Activated CD4-positive, alpha-beta T cell treated with anti-CD3 and anti-CD28 coated beads, Interleukin-2, amount 50 U/mL, for 16 hours (primary cell): ENCODE measurements at places on chromosomes 1 and 21.
A peak's percentile ranks its signal among the peaks of the same experiment; 100 is the strongest.

- DNase-seq, result no peak
These were observed 4.4 kb downstream of the LYPD8 start for GRCh38 chr1:248751142-248751541.

DNA sequence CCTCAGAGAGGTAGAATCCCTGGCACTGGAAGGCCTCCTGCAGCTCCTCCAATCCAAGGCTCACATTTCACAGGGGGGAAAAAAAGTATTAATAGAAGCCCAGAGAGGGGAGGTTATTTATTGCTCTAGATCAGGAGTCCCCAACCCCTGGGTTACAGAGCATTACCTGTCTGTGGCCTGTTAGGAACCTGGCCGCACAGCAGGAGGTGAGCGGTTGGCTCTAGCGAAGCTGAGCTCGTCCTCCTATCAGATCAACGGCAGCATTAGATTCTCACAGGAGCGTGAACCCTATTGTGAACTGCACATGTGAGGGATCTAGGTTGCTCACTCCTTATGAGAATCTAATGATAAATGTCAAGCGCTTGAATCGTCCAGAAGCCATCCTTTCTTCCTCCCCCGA, 46.8 kb upstream of the RCC2 start:
- DNase-seq, result no peak

GRCh38 chr21:42247716-42248115, 28.8 kb downstream of the ABCG1 start:
- DNase-seq, result no peak

DNA sequence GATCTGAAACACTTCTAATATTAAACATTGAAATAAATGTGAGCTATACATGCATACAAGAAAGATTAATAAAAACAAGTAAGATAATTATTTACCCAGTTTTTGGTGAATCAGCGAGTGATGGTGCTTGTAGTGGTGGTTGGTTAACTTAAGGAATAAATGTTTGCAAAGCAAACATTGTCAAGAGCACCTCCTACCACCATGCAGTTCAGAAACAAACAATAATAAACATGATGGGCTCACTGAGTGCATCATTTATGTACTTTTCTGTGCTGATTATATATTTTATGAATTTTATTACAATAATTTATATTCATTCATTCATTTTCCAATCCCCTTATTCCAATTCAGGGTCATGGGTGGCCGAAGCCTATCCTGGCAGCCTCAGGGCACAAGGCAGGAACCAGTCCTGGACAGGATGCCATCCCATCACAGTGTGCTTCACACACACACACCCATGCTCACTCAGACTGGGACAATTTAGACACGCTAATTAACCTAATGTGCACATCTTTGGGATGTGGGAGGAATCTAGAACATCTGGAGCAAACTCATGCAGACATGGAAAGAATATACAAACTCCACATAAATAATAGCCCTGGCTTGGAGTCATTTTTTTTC, 57.8 kb downstream of the ZMYM4 start:
- DNase-seq, result no peak

DNA sequence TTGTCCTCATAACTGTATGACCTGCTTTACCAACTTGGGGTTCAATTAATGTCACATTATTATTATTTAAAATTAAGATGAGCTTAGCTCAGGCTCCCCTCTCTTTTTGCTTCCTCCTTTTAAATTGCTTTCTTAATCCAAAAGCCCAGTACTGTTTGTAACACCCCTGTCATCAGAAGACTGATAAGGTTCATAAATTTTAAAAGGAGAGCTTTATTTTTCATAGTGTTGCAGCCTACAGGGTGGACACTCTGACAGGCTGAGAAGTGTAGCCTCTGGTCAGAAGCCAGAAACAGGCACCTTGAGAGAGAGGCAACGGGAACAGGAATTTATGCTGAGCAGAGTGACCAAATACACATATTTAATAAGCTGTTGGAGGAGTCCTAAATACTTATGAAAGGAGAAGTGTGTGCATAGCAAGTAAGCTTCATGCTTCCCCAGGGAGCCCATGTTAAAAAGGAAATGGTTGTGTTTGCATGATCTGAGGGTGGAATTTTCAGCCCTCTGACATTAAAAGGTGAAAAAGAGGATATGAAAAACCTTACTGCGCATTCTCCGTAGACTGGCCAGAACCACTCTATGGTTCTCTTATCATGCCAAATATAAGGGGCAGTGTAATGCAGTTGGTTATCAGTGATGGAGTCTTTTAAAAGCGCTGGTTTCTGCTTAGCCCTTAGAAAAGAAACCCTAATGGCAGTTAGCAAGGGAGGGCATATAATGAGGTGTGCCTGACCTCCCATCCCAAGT, 30.5 kb upstream of the FGGY start:
- DNase-seq, result no peak

DNA sequence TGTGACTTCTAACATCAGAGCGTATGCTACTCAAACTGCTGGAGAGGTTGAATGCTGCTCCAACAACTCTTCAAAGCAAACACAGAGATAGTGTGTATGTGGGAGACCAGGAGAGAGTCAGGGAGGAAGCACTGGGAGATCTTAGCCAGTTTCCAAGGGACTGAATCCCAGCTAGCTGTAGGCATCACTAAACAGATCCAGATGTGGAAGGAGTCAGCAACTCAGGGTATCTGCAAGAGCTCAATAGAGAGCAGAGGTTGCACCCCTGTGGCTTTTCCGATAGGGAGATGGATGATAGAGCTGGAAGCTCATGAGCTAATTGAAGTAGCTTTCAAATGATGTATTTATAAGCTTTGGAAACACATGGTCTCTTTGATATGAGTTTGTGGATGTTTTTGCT, 168.9 kb upstream of the HOOK1 start:
- DNase-seq, result no peak

GRCh38 chr1:19372136-19372514, 60.0 kb downstream of the SLC66A1 start:
- DNase-seq, result no peak

- DNase-seq, result no peak
These were observed 4.4 kb upstream of the PHTF1 start for GRCh38 chr1:113763661-113764060.

GRCh38 chr1:45035631-45036301, 23.7 kb downstream of the UROD start:
- no peak for DNase-seq

DNA sequence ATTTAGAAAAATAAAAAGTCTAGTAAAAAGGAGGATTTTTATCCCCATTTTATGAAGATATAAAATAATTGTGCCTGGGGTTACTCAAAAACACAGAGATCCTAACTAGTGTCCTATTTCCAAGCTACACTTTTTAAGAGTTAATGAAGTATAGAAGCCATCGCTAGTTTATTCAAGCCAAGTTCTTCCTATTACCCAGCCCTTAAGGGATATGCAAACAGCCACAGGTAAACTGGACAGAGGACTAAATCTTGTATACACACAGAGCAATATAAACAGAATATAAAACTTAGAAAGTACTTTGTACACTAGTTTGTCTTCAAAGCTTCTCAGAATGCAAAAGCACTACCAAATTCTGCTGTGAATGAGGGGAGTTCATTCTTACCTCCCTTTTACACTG, 111.1 kb downstream of the RERE start:
- DNase-seq, result no peak

GRCh38 chr1:98929437-98929836, 75.2 kb downstream of the PLPPR5 start:
- no peak for DNase-seq

DNA sequence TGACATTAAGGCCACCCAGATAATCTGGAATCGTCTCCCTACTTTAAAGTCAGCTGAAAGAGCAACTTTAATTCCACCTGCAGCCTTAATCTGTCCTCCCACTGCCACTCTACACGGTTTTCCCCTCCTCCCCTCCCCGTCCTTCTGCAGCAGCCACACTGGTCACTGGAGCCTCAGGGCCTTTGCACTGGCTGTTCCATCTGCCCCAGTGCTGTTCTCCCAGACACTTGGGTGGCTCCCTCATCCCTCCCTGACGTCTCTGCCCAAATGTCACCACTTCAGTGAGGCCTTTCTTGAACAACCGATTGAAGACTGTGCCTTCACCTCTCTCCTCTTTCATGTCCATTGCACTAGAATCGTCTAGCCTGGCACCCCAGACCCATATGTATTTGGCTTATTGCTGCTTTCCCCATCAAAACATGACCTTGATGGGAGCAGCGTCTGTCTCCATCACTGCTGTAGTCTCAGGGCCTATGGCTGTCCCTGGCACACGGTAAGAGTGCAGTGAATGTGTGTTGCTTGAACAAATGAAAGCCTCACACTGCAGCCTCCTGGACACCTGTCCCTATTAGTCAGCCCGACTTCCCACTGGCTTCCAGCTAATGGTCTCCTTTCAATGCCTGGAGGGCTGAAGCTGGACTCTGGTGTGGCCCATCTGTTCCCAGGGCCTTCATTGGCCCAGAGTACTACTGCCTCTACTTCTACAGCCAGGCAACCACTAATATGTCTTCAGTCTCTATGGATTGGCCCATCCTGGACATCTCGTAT, 10.6 kb upstream of the PRDM16 start:
- no peak for DNase-seq

DNA sequence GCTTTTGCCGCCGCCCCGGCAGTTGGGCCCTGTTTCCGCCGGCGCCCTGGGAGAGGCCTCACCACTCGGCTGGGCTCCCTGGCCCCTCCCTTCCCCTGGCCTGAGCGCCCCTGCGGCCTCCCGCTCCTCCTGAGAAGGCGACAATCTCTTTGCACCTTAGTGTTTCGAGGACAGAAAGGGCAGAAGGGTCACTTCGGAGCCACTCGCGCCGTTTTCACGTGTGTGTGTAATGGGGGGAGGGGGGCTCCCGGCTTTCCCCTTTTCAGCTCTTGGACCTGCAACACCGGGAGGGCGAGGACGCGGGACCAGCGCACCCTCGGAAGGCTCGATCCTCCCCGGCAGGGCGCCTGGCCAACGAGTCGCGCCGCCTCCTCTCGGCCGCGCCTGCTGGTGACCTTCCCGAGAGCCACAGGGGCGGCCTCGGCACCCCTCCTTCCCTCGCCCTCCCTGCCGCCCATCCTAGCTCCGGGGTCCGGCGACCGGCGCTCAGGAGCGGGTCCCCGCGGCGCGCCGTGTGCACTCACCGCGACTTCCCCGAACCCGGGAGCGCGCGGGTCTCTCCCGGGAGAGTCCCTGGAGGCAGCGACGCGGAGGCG, 432 bp upstream of the SIM2 start:
- DNase-seq, result no peak

- DNase-seq, result no peak
These were observed 25.3 kb downstream of the PDE9A start for GRCh38 chr21:42678618-42679295.

GRCh38 chr1:200392625-200393185, 17.1 kb downstream of the ZNF281 start:
- DNase-seq, result no peak

DNA sequence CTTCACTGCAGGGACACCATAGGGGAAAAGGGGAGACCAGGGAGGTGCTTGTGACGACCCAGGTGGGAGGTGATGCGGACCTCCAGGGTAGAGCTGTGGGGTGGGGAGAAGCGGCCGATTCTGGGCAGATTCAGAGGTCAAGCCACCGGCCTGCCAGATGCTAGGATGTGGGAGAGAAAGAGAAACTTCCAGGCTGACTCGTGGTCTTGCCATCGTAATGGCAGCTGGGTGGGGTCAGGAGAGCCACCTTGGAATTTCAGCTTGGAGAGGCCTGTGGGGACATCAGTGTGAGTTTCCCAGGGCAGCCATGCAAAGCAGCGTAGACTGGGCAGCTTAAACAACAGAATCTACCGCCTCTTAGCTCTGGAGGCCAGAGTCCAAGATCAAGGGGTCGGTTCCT, 258.0 kb upstream of the VAMP3 start:
- no peak for DNase-seq

DNA sequence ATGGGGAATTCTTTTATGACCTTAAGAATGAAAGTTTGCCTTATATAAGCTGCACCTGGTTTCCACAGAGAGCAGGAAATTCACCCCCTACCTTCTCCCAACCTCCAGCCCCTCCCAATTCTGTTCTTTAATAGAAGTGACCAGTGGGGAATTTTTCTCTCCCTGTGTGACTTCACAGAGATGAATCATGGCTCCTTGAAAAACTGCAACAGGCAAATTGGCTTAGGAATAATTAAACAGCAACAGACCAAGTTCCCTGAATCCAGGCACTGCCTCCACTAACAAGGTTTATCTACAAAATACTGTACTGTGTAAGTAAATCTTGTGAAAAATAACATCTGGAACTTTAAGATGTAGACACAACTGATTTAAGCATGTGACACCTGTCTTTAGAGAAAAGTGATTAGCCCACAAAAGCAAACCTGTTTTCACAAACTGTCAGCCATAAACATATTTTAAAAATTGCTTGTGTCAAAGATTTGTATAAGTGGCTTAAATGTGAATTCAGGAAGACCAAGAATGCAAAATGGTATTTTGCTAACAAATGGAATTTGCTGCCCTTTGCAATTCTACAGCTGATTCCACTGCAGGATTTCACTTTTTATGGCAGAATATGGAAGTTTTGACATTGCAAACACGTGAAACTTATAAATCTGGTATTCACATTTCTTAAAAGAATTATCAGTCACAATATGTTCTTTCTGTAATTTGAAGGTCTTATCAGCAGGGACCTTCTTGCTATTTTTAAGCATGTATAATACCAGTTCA, 54.0 kb downstream of the ALG14 start:
- DNase-seq, result no peak

DNA sequence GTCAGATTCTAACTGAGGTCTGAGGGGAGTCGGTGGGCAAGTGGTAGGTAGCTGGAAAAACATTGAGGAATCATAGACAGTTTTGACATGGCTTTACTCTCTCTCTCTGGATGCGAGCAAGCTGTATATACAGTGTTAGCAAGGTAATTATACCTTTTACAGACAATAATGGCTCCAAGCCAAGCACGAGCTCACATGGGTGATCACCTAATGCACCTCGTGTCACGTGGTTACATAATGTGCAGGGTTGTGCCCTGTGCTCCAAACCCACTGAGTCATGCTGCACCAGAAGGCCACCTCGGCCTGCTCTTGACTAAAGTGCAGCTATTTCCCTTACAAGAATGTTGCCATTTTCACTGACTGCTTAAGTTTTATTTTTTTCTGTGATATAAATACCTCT, 7.6 kb upstream of the CLCA2 start:
- no peak for DNase-seq

- peak; percentile 47 for DNase-seq
These were observed 25.8 kb downstream of the SSBP3 start for GRCh38 chr1:54380290-54380882.

GRCh38 chr1:240086726-240087125, 5.0 kb upstream of the FMN2 start:
- no peak for DNase-seq

GRCh38 chr1:157363660-157364140, 188.6 kb downstream of the FCRL5 start:
- peak; percentile 21 for DNase-seq

DNA sequence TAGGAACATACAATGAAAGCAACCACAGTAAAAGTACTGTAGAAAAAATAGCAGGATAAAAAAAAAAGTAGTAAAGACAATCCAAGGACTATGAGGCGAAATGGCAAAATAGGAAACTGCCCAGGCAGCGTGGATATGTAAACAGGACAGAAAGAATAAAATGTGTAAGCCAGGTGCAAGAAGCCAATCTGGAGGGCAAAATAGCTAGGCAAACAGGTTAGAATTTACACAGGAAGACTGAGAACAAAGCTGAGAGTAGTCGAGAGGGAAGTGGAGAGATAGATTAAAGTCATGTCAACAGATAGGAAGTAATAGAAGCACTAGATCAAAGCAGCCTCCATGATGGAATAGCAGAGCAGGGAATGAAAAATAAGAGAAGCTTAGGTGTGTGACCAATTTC, 124.2 kb upstream of the B3GALT2 start:
- no peak for DNase-seq

GRCh38 chr1:160207771-160208556, 2.8 kb downstream of the PEA15 start:
- DNase-seq, result no peak
